HAP-1 (cell line): ENCODE measurements at places on chromosomes 4 and X.

- DNase-seq: no peak
Observed at GRCh38 chrX:48613502-48614160, 16.3 kb downstream of the WDR13 start.

DNA sequence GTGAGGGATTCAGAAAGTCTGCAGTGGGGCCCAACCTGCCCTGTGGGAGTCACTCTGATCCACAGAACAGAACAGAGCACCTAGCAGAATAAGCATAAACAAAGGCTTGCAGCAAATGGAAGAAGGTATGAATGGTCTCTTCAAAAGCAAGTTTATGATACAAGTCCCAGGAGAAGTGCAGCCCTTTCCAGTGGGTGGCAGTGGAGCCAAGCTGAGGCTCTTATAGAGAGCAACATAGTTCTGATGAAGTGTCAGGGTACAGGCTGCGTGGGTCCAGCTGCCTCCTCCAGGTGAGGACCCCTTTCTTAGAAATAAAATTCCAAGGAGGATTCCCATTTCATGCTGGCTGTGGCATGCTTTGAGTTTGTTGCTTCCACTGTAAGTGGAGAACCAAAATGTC is 88.8 kb upstream of the PAK3 start:
- no peak for DNase-seq

DNA sequence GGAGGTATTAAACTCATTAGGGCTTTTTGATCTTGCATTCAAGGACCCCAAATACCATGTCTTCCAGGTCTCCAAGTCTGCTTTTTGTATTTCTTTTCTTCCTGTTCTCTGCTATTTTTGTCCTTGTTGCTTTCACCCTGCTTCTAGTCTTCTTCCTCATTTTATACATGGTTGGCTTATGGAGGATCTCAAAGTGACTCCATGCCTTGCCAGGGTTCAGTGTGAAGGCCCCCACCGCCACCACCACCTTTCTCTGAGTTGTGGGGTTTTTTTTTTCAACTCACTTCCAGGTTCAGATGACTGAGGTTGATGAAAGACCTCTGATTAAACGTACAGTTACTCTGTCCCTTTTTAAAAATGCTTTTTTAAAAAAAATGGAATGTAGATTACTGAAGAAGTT is 96.3 kb downstream of the MAML3 start:
- DNase-seq: no peak

- DNase-seq: peak; percentile 68
Observed at GRCh38 chr4:167234316-167234881, at the start of gene SPOCK3. Gene SPOCK3 (minus strand): TSS chr4:167234494.

GRCh38 chr4:13836946-13837912 is 209.7 kb upstream of the BOD1L1 start:
- no peak for DNase-seq

GRCh38 chr4:41913509-41913908 is 21.7 kb upstream of the TMEM33 start:
- no peak for DNase-seq

GRCh38 chrX:374596-374995 is 12.1 kb downstream of the PPP2R3B start:
- DNase-seq: no peak

GRCh38 chr4:48079972-48080391 is 54.1 kb downstream of the TXK start:
- no peak for DNase-seq
